ACHN (cell line): ENCODE measurements at places on chromosomes 16 and 17.

DNA sequence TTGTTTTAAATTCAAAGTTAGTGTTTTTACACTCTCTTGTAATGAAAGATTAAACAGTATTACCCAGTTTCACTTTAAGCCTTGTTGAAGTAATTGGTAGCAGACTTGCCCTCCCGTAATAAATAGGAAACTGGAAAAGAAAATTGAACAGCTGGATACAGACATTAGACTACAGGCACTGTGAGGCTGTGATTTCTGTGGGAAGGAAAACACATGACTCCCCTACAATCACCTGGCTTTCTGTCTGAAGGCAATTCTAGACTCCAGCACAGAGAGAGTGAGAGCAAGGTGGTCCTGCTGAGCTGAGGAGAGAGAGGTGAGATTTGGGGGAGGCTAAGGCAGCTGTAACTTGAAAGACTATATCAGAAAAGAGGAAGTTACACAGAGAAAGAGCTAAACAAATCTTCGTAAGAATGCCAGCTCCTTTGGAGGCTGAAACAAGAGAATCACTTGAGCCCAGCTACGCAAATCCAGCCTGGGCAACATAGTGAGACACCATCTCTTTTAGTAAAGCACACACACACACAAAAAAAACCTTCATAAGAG is 57.8 kb upstream of the CDYL2 start:
- no peak for DNase-seq

GRCh38 chr17:75447951-75448856 is 8.2 kb upstream of the TMEM94 start:
- no peak for DNase-seq

- DNase-seq = peak; percentile 32
Observed at GRCh38 chr16:3961449-3961849, 80.9 kb upstream of the CREBBP start.

DNA sequence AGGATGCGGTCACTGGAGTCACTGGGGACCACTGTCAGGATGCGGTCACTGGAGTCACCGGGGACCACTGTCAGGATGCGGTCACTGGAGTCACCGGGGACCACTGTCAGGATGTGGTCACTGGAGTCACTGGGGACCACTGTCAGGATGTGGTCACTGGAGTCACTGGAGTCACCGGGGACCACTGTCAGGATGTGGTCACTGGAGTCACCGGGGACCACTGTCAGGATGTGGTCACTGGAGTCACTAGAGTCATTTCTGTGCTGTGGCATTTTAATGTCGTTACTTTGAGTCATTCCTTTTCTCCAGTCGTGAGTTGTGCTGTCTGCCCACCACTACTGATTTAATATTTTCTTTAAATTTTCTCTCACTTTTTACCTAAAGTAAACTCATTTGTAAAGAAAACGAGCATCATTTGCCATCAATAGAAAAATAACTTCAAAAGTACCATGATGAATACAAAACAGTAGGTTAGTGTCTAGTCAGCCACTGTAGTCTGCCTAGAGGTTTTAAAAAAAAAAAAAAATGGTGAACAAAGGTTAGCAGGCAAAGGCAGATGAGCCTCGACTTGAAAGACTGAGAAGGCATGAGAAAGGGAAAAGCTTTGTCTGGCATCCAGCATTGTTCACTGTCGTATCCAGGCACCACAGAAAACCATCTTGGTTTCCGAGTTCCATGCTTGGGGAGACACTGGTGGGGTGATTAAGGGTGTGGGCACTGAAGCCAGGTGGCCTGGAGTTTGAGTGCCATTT is 346.6 kb downstream of the SNX29 start:
- DNase-seq = no peak

DNA sequence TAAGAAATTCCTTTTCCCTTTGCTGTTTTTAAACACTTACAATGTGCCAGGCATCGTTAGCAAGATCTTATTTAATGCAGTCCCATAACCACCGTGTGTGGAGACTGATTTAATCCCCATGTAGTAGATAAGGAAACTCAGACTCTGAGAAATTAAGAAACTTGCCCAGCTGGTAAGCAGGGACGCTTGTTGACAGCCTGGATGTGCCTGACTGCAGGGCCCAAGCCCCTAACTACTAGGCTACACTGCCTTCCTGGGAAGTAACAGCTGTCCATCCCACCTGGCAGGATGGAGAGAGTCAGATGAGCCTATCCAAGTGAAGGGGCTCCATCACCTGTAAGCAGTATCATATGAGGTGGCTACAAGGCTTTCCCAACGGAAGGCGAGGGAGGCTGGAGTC is 23.1 kb downstream of the CDK5RAP3 start:
- DNase-seq = no peak

- no peak for DNase-seq
Observed at GRCh38 chr17:5508810-5509209, 22.4 kb downstream of the MIS12 start.

GRCh38 chr16:51276336-51276735 is 125.3 kb upstream of the SALL1 start:
- peak; percentile 8 for DNase-seq

GRCh38 chr17:19933221-19933620 is 44.4 kb downstream of the AKAP10 start:
- DNase-seq = peak; percentile 20

- DNase-seq = no peak
Observed at GRCh38 chr16:30724641-30725417, 23.4 kb upstream of the PHKG2 start.

GRCh38 chr17:6780886-6781285 is 4.9 kb downstream of the FBXO39 start:
- no peak for DNase-seq

- DNase-seq = no peak
Observed at GRCh38 chr17:8941520-8941919, 24.0 kb downstream of the PIK3R5 start.

DNA sequence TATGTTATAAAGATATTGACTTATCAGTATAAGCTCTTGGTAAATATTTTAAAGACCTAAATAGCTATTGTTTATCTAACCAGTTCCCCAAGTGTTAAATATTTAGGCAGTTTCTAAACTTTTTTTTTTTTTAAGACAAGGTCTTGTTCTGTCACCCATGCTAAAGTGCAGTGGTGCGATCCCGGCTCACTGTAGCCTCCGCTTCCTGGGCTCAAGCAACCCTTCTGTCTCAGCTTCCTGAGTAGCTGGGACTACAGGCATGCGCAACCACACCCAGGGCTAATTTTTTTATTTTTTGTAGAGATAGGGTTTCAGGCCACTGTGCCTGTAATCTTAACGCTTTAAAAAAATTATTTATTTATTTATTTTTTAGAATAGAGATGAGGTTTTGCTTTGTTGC is 43.5 kb downstream of the SNX29 start:
- DNase-seq = no peak

GRCh38 chr17:29710891-29711418 is 88.2 kb upstream of the CORO6 start:
- peak; percentile 68 for DNase-seq

GRCh38 chr16:48231727-48232492 is 12.2 kb upstream of the LONP2 start:
- DNase-seq = peak; percentile 61

DNA sequence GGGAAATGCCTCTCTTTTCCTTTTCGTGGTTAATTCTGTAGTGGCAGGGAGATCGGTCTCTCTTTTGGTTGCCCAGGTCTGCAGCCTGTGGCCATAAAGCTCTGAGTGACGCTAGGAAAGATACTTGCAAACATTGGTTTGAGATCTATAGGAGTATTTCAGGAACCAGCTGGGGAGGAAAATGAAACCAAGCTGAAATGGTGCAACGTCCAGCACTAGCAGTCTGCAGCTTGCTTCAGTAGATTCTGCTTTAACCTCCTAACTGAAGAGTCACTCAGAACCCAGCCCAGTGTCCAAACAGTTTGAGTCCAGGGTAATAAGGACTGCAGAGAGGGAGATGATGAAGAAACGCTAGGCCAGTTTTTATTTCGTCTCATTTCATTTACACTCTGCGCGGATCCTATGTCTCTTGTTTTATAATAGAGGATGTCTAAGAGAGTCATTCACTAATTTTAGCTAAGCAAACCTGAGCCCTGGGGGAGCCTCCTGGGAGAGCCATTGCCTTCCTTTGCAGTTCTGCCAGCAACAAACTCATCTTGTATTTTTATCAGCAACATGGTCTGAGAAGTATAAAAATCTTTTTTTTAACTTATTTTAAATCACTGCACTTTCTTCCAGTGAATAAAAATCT is 12.0 kb downstream of the SP2 start:
- no peak for DNase-seq

GRCh38 chr17:66549311-66549704 is 246.9 kb downstream of the PRKCA start:
- DNase-seq = peak; percentile 95

DNA sequence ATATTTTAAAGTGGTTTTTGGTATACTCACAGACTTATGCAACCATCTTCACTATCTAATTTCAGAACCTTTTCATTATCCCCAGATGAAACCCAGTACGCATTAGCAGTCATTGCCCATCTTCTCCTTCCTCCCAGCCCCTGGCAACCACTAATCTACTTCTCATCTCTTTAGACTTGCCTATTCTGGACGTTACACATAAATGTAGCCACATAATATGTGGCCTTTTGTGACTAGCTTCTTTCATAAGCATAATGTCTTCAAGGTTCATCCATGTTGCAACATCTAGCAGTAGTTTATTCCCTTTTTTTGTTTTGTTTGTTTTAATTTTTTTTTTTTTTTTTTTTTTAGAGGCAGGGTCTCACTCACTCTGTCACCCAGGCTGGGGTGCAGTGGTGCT is 28.5 kb upstream of the C17orf107 start:
- no peak for DNase-seq

DNA sequence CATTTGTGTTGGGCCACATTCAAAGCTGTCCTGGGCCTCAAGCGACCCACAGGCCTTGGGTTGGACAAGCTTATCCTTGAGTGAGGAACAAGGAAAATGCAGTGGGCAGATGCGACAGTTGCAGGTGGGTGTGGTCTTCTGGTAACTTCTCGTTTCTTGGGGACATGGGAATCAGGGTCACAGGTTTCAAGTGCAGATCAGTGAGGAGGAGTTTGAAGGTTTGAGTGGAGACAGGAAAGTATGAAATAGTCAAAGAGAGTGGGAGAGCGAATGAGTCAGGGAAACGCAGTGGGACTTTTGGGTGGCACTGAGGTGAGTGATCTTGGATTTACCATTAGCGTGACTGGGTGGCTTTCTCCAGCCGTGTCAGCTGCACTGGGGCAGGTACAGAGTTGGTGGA is 15.4 kb upstream of the CCL22 start:
- no peak for DNase-seq

DNA sequence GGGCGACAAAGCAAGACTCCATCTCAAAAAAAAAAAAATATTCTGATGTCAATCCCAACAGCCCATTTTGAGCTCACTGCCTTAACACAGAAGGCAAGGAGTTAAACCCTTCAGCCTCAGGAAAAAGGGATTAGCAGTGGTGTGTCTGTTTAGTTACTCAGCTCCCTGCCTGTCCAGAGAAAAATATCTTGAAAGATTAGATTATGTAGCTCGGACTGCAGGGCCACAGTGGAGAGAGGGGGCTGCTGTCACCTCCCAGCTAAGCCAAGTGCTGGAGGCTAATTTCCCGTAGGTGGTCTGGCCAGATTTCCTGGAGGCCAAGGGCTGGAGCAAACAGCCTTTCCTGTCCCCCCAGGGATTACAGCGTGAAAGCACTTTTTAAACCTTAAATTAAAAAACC is 50.3 kb downstream of the C16orf95 start:
- no peak for DNase-seq

DNA sequence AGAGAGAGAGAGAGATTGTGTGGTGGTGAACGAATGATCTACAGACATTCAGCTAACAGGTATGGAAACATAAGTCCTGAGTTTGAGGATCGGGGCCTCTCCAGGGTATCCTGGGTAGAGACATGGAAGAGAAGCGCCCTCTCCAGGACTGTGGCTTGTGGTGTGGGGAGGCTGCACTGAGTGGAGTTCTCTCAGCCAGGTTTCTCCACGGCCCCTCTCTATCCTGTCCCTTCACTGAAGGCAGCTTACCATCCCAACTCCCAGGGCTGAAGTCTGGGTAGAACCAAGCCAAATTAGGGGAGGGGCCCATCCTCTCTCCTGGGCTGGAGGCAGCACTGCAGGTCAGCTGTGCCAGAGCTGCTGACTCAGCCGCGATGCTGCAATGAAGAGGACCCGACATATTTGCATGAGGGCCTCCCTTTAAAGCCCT is 6.2 kb downstream of the C1QL1 start:
- DNase-seq = no peak

DNA sequence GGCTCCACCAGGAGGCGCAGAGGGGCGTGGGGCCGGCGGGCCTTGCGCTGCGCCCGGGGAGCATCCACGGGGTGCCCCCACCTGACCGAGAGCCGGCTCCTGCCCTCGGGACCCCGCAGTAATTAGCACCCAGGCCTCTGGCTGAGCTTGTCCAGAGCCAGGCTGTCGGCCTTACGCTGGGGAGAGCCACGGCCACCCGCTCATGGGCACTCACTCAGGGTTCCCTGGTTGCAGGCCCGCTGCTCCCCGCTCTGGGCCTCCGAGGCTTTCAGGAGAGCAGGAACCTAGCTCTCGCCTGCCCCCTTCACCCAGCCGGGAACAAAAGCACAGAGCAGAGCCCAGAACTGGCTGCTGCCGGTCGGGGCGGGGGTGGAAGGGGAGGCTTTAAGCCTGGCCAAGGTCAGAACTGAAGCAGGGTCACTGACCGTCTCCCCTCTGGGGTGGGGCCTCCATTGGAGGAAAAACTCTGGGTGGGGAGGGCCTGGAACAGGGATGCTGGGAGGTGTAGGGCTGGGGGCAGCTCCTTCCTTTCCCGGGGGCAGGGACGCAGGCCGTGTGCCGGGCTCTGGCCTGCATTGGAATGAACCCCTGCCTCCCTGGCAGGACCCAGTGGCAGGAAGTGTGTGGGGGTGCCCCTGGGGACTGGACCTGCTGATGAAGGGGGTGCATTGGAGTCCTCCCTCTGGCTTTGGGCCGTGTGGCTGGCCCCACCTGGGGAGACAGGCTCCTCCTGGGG is 12.3 kb downstream of the GLIS2 start:
- no peak for DNase-seq

- no peak for DNase-seq
Observed at GRCh38 chr16:54211203-54211602, 75.4 kb downstream of the IRX3 start.

DNA sequence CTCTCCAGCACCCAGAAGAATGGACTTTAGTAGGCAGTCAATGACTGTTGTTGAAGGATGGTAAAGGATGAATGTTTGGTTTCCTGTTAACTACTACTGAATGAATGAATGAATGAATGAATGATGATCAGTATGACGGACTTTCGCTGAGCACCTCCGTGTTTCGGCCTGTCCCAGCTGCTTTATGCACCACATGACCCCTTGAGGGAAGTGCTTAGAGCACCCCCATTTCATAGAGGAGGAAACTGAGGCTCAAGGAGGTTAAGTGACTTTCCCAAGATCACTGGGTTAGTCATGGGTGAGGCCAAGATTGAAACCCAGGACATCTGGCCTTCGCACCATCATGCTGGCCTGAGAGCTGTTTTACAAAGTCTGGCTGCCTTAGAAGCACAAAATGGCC is 6.8 kb downstream of the KCNG4 start:
- no peak for DNase-seq

DNA sequence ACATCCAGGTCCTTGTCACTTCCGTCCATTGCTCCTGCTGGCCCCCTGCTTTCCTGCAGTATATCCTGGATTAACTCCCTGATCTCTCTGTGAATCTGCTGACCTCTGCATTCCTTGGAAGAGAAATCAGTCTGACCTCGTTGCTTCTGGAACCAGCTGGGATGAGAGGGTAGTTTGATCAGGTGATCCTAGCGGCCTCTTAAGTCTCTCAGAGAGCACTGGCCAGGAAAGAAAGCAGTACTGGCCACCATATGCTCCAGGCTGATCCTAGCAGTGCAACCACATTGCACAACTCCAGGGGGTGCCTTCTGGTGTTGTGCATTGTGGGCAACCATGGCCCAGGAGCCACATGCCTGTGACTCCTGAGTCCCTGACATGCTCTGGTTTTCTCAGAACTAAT is 79.2 kb downstream of the ARHGAP23 start:
- DNase-seq = no peak
